HAP-1 (cell line): ENCODE measurements at places on chromosomes 13 and 19.

DNA sequence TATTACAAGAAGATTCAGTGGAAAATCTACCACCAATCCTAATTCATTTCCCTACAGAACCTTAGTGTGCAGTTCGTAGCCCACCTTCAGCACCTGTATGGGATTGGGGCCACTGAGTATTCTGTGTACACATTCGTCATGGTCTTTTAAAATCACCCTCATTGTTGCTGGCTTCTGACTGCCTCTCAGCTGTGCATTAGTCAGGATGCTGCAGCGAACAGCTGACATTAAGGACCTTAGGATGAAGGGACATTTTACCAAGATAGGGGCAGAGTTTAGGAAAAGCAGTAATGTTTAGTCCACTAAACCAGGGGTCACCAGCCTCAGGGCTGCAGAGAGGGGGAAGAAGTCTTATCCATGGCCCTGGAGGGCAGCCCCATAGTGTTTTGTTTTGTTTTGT, 176.5 kb downstream of the COL4A1 start:
- no peak for DNase-seq

DNA sequence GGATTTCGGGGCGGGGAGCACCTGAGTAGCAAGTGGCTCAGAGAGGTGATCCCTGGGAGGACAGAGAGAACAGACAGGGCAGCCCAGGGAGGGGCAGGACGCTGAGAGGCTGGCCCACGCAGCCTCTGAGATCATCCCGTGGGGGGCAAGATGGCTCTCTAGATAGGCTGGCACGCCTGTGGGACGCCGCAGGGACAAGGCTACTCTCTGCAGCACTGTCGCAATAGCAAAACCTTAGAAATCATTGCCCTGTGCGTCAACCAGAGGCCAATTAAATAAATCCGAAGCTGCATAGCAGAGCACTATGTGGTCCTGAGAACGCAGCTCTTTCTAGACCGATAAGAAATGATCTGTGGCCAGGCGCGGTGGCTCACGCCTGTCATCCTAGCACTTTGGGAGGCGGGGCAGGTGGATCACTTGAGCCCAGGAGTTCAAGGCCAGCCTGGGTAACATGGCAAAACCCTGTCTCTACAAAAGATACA, 5.1 kb downstream of the PEX11G start:
- no peak for DNase-seq

GRCh38 chr13:102394158-102395053, 7.4 kb downstream of the FGF14 start:
- peak; percentile 90 for DNase-seq

- DNase-seq: no peak
Measured at GRCh38 chr13:98912846-98913245, 65.0 kb downstream of the DOCK9 start.

- no peak for DNase-seq
Measured at GRCh38 chr13:72166102-72166650, 299.2 kb upstream of the DACH1 start.

DNA sequence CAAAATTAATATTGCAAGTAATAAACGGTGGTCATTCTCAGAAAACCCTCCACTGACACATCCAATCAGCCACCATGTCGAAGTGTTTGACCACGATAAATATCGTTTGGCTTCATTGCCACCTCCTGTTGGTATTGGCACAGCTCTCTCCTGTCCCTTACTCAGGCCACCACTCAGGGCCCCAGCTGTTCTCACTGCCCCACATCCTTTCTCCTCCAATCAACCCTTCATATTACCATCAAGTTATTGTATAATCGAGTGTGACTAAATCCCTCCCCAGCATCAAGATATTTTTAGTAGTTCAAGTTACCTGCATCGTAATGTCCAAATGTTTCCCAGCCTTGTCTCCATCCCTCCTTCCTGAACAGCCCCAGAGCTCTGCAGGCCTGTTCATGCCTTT, 50.4 kb downstream of the SACS start:
- DNase-seq: no peak

DNA sequence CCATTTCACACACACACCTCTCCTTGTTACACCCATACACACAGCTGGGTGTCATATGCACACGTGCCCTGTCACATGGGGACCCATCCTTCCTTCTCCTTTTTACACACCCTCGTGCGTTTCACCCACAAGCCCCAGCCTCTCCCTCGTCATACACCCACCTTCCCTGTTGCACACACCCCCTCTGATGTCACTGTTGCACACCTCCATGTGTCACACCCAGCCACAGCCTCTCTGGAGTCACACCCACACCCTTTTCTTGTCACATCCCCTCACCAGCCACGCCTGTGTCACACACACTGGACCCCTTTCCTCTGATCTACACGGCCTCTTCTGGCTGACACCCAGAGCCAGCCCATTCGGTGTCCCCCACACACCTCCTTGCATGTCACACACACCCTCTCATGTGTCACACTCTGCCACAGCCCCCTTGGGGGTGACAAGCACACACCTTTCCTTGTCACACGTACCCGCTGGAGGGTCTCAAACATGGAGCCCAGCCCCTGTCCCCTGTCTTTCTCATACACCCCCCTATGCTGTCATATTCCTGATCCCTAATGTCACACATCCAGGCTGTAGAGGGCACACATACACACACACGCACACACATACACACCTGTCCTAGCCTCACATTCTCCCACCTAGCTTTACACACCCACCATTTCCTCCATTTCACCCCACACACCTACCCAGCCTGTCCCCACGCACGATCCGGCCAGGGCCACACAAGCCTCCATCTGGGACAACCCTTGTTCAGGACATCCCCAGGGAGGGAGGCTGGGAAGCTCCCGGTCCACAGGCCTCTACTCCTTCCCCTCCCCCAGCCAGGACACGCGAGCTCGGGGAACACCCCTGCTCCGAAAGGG, 1.4 kb downstream of the NOVA2 start:
- no peak for DNase-seq

GRCh38 chr19:28829762-28830161, 383.2 kb downstream of the UQCRFS1 start:
- DNase-seq: no peak

DNA sequence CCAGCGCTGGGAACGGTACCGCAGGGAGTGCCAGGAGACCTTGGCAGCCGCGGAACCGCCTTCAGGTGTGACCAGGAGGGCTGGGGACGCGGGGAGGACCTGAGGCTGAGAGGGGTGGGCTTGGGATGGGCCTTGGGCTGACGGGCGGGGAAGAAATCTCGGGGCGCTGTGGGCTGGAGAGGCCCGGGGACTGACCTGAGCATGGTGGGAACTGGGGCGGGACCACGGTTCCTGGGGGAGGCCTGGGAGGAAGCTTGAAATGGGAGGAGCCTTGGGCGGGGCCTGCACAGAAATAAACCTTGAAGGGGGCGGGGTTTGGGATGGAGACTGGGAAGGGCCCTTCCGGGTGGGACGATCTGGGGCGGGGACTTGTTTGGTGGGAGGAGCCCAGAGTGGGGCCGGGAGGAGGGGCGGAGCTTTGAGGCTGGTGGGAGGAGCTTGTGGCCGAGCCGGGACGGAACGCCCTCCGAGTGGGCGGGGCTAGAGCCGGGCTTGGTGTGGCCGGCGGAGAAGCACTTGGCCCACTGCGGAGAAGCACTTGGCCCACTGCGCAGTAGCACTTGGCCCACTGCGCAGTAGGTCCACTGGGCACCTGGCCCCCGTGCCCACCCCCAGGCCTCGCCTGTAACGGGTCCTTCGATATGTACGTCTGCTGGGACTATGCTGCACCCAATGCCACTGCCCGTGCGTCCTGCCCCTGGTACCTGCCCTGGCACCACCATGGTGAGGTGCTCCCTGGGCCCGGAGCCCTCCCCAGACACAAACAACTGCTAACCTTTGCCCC, 2.8 kb downstream of the GIPR start:
- peak; percentile 91 for DNase-seq

DNA sequence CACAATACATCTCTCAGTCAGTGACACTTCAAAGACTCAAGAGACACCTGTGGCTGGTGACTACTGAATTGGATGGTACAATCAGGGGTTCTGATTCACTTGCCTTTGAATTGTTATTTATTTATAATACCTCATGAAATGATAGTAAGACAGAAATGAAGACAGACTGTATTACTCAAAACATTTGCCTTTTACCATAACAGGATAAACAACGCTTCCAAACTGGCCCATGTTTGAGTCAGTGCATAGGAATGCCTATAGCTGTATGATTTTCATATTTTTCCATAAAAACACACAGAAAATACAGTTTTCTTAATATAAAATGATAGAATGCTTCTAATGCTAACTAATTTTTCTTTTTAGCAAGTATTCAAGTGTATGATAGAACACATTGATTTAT, 59.5 kb upstream of the FGF14 start:
- DNase-seq: no peak

- DNase-seq: no peak
Measured at GRCh38 chr13:50742968-50743367, 100.5 kb downstream of the DLEU7 start.

DNA sequence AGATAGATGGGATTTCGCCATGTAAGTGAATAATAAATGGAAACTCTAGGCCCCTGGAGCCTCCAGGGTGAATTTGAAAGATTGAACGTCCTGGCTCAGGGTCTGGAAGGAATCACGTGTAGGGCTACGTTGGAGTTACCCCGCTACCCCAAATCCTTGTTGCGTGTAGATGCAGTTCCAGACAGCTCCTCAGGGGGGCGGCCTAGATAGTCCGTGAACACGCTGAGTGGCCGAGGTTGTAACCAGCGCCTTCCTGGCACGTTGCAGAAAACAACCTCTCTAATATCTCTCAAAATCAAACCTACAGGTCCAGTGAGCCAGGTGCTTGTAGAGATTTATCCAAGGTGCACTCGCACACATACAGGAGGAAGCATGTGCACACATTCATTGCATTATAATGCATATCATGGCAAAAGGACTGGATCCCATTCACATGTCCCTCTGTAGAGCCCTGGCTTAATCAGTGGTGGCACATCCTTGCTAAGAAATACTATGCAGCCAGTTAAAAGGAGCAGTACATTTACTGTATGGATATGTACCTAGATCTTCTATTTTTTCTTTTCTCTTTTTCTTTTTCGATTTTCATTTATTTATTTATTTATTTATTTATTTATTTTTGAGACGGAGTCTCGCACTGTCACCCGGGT, 2.5 kb upstream of the KEAP1 start:
- DNase-seq: peak; percentile 91

GRCh38 chr19:50449236-50449899, 16.7 kb downstream of the MYBPC2 start:
- no peak for DNase-seq

DNA sequence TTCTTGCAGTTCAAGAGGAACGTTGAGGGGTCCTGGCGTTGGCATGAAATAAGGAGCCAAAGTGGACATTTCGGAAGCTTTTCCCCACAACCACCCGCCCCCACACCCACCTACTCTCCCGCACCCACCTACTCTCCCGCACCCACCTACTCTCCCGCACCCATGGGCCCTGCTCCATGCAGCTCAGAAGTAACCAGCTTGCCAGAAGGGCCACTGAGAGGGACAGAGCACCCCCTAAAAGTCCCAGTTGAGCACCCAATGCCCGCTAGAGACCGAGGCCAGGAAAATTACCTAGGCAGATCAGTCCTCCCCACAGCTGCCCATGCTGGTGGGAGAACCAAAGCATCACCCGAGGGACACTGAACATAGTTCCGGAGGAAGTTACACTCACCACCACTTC, 11.8 kb downstream of the VSTM2B start:
- no peak for DNase-seq

DNA sequence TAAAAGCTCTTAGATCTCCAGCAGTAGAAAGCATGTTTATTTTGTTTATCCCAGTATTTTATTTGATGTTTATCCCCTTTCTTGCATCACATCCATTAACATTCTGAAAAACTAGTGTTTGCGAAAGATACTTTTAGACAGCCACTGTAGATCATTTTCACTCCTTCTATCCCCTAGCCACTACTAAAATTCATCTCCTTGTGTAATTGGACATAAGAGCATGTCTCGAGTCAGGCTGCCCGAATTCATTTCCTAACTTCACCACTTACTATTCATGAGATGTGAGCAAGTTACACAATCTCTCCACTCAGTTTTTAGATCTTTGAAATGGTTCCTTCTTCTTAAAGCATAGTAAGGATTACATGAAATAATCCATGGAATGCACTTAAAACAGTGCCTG, 514.0 kb downstream of the KLF5 start:
- no peak for DNase-seq

- no peak for DNase-seq
Measured at GRCh38 chr19:44943801-44944249, 1.8 kb downstream of the APOC4 start.

DNA sequence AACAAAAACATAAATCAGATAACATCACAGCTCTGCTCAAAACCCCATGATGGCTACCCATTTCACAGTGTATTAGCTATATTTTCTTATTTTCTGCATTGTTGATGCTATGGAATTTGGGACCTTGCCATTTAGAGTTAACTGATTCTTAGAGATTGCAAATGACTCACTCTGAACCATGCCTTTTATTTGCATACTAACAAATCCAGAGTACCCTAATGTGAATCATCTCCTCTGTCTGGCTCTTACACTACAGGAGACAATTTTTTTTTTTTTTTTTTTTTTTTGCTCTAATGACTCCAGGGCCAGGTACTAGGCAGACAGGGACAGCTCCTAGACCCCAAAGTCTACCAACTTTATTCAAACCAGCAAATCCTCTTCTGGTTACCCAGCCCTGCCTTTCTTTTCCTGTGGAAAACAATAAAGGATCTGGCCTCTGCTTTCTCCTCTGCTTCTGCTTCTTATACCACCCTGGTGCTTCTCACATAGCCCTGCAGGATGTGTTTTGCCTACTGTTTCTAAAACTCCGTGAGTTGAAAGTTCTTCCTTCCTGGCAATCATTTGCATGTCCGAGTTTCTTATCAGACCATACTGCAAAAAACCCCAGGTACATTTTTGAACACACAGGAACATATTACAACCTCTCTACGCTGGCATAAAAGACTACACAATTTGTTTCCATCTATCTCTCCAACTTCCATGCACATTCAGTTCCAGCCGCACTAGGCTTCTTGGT, 10.6 kb upstream of the ZNF460 start:
- no peak for DNase-seq

DNA sequence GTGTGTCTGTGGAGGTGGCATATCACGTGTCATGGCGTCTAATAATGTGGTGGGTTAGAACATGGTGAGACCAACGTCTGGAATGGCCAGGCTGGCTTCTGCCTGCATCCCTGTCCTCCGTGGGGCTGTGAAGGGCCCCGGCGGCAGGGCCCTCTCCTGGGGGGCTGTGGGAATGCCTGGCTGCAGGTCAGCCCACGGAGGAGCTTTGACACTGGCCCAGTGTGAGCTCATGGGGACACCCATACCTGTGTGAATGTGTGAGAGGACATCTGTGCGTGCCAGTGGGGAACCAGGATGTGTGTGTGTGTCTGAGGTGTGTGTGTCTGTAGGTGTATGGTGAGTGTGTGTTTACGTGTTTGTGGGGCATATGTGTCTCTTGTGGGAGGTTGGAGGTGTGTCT, 300.1 kb downstream of the TEX29 start:
- no peak for DNase-seq

- DNase-seq: no peak
Measured at GRCh38 chr19:37303591-37304171, 67.2 kb upstream of the ZNF527 start.
